ENCODE measurements at places on chromosomes 16 and 17.
A peak's percentile ranks its signal among the peaks of the same experiment; 100 is the strongest.

GRCh38 chr17:4136373-4136772, 6.5 kb downstream of the ZZEF1 start:
- DNase-seq, result no peak

DNA sequence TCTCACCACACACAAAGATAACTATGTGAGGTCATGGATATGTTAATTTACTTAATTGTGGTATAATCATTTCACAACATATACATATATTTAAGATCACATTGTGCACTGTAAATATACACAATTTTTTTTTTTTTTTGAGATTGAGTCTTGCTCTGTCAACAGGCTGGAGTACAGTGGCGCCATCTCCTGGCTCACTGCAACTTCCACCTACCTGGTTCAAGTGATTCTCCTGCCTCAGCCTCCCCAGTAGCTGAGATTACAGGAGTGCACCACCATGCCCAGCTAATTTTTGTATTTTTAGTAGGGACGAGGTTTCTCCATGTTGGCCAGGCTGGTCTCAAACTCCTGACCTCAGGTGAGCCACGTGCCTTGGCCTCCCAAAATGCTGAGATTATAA, 11.5 kb upstream of the PRSS54 start:
- peak; percentile 17 for DNase-seq

DNA sequence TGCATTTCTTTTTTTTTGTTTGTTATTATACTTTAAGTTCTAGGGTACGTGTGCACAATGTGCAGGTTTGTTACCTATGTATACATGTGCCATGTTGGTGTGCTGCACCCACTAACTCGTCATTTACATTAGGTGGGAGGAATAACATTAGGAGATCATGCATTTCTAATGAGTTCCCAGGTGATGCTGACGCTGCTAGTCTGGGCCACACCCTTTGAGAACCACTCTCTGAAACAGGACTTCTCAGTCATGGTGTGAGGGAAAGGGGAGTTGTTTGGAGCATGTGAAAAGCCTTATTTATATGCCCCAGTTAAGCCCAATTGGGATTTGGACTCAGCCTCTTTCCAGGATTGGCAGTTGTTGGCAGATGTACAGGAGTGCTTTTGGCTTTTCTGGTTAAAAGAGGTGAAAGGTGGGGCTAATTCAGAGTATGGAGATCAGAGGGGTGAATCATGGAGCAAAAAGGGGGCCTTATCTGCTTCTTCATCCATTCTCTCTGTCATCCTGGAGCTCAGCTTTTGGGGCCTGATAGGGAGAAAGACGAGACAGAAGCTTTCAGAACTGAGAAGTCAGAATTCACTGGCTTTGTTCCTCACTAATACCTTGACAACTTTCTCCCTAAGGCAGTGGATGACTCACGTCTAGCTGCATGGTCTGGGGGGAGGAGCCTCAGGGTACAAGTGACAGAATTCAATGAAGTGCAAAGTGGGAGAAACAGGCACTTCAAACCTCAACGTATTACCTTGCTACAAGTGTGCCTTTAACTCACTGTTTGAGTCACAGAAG, 180.0 kb upstream of the CACNG3 start:
- DNase-seq, result no peak

GRCh38 chr16:59729613-59730012, 995.5 kb upstream of the GOT2 start:
- no peak for DNase-seq

- DNase-seq, result no peak
Observed at GRCh38 chr16:85991856-85992255, 92.9 kb downstream of the IRF8 start.
